ENCODE measurements at places on chromosomes 5 and 9.

GRCh38 chr9:14097215-14097614 lies 216.7 kb downstream of the NFIB start:
- no peak for DNase-seq

DNA sequence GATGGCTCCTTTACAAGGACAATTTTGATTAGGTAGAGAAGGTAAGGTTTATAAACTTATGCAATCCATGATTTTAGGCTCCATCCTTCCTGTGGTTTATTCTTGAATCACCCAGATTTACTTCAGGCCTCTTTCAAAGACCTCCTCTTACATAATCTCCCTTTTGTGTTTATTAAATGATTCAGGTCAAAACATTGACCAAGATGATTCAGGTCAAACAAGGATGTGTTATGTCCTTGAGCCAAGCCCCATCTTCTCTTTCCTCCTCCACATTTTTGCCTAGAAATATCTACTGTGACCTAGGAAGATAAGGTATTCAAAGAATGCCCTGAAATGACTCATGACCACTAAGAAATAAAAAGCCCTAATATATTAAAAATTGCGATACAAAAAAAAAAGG lies 31.8 kb upstream of the TLR4 start:
- DNase-seq, result no peak

DNA sequence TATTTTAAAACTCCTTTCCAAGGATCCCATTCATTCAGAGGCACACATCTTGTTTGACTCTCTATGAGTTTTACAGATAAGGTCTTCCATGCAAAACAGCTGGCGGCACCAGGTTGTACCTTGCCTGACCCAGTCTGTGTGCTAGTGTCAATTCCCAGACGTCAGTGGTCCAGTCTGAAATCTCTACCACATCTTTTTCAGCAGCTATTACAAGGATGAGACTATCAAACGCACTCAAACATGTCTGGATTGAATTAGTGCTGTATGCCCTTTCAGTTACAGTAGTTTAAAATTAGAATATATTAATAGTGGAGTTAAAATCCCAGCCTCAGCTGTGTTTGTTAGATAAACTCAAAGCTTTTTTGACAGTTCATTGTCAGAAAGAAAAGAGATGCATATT lies 11.7 kb downstream of the CDC14B start:
- no peak for DNase-seq

- DNase-seq, result no peak
Observed at GRCh38 chr9:125485471-125486151, 221.4 kb downstream of the MAPKAP1 start.

DNA sequence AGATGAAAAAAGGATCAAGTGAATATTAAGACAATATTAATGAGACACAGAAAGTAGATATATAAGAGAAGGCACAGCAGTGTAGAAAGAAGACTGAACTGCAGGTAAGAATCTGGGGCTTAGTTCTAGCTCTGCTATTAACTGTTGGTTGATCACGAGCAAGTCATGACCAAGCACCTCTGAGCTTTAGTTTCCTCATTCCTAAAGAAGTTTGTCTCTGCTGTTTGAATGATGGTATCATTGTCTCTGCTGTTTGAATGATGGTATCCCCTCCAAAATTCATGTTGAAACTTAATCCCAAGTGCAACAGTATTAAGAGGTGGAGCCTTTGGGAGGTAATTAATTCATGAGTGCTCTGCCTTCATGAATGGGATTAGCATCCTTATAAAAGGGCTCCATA lies 2.5 kb upstream of the NME5 start:
- DNase-seq, result no peak

DNA sequence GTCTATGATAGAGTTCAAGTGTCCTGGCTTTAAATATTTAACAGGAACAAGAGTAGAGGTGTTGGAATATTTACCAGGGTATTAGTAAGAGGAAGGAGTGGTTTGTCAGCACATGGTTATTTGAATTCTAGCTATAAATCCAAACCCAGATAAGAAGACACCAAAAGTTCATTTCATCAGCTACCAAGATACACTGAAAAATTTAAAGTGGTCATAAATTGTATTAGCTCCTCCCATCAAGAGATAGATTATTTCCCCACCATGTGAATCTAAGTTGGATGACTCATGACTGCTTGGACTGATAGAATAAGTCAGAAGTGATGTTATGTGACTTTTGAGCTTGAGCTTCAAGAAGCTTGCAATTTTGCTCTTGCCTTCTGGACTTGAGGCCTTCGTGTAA lies 72.1 kb upstream of the GRAMD2B start:
- no peak for DNase-seq

- DNase-seq, result no peak
Observed at GRCh38 chr5:130731839-130732238, 433.2 kb downstream of the HINT1 start.

- no peak for DNase-seq
Observed at GRCh38 chr5:982377-983237, 26.0 kb upstream of the NKD2 start.

DNA sequence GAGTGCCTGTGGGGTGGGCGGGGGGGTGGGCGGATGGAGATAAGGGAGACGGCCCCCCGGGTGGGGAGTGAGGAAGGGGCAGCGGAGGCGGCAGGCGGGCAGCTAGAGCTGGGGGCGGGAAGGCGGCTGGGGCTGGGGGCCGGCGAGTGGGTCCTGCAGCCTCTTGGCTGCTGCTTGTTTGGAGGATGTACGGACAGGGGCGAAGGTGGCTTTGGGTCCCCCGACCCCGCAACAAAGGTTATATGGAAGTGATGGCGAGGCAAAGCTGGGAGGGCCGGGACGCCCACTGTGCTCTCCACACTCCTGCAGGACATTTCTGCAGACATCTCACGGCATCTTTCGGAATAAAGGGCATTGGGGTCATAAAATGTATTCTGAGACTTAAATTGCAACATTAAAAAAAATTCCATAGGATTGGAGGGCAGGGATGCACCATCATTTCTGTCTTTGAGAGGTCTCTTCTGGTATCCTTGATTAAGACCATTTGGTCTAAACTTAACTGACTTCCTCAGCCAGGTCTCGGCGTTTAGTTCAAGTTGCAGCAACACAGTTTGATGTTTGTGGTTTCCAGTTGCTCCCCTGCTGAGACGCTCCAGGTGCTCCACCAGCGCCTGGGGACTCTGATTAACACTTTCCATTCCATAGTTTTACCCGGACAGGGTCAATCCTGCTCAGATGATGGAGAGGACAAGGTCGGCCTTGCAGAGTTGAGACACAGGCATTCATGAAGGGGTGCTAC lies 101.6 kb upstream of the SSBP2 start:
- DNase-seq, result peak; percentile 18

- DNase-seq, result no peak
Observed at GRCh38 chr9:104826079-104826775, 62.3 kb downstream of the NIPSNAP3B start.

DNA sequence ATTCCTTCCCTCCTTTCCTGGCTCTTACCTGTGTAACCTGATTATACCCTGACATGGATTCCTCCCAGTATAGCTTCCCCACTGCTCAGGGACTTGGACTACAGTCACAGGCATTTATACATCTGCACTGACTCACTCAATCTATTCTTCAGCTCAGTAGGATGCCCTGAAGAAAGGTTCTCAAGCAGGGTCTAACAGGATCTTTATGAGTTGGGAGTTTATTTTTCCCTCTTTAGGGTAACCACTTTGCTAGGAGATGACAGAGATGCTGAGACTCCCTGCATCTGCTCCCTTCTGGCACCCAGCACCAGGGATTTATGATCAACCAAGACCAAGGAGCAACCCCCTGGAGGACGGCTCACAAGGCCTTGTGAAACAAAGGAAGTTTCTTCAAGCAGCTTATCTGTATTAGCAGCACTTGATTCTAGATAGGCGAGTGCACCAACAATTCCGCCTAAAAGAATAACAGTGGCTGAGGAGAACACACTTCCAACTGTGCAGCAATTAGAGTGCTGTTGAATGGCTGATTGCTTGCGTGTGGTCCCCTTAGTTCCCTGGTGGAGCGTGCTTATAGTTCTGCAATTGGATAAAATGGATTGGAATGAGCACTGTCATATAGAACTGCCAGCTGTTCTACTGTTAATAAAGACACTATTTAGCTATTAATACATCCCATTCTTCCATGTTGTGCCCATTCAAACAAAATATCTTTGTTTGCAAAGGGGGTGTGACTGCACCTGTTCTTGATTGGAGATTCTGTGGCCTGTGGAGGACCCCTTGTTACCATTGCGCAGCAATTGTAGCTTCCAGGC lies 482.6 kb downstream of the ZNF608 start:
- no peak for DNase-seq

DNA sequence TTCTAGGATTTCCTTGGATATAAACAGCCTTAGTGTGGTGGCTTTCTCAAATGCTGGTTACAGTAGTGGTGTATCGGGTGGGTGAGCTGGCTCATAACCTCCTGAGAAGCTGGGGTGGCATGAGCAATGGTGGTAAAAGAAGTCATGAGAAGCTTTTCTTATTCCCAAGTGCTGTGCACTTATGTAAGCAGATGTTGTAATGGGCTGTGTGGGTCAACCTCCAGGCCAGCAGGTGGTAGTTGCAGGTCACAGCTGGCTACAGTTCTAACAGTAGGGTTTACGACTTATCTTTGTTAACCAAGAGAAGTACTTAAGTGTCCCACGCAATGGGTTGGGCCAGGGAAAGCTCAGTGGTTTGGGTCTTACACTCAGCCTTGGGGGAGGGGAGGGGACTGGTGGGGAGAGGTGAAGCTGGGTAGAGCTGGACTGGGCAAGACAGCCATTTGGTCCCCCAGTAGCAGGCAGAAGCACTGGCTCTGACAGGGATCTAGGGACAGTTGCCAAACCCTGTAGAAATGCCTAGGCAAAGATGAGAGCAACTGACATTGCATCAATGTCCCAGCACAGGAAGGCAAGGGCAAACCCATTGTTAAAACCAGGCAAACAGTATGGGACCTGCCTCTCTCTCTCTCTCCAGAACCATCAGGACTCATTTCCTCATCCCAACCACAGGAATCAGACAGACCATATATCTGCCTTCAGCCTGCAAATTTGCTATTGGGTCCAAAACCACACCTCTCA lies 76.8 kb downstream of the RNF130 start:
- DNase-seq, result no peak
